T-helper 2 cell treated with Interferon-gamma antibody and Interleukin-4, amounts not matched to agents 100 ng/mL and 5 ng/mL, for 36 hours (primary cell): ENCODE measurements at places on chromosomes 7 and 10. TPM values are rescaled to one million over a fixed set of nuclear protein-coding genes. Genes with fewer than 3 reads are reported as not detected.

The SLC18A3 gene
- total RNA-seq: not detected in 2 replicates

The GJD4 gene
- not detected in 2 replicates for total RNA-seq

The RBM20 gene
- total RNA-seq: 0.07 and 0.09 TPM in 2 replicates

The PDSS1 gene
- total RNA-seq: 20.4 and 20.8 TPM in 2 replicates

The CCL24 gene
- total RNA-seq: not detected in 2 replicates

The ZNF727 gene
- total RNA-seq: 0.11 and 0.14 TPM in 2 replicates

The NUTM2E gene
- total RNA-seq: 0.11 TPM in 1 of 2 replicates, not detected in the other

The TMEM196 gene
- not detected in 2 replicates for total RNA-seq

The RARRES2 gene
- not detected in 2 replicates for total RNA-seq

The TLX1 gene
- total RNA-seq: not detected in 2 replicates
